ENCODE measurements at places on chromosomes 4 and X. TPM values are rescaled to one million over a fixed set of nuclear protein-coding genes. Genes with fewer than 3 reads are reported as not detected.

GRCh38 chr4:113327494-113327893 is 278.0 kb downstream of the ANK2 start:
- H3K27ac ChIP-seq: no peak overlapping the region
- no peaks in the 10 kb centered on the region for H3K4me1 ChIP-seq
- no peak overlapping the region for H3K4me3 ChIP-seq
- H3K27me3 ChIP-seq: no peaks in the 10 kb centered on the region

DNA sequence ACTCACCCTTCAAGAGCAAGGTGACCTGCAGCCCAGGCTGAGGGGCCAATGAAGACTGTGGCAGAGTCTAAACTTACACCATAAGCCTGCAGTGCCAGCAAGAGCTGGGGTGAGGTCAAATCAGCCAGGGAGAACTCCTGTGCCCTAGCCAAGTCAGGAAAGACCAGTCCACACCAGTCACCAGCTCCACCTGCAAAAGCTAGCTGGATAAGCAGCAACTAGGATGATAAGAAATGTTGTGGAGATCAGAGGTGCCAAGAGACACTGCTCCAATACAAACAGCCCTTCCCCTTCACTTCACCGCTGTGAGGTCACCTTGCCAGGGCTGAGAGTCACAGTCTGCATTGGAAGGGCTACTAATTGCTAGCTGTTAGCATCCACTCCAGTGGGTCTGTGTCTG is 31.3 kb downstream of the NIPAL1 start:
- H3K4me1 ChIP-seq: peaks cover 63% of the 10 kb centered on the region
- H3K36me3 ChIP-seq: no peaks in the 10 kb centered on the region
- H3K4me3 ChIP-seq: peak overlapping the region; percentile 85
- H3K27me3 ChIP-seq: peaks cover 8% of the 10 kb centered on the region
- H3K27ac ChIP-seq: no peak overlapping the region

- no peak overlapping the region for H3K27ac ChIP-seq
- H3K4me3 ChIP-seq: no peak overlapping the region
- H3K4me1 ChIP-seq: no peaks in the 10 kb centered on the region
- peaks cover 13% of the 10 kb centered on the region for H3K36me3 ChIP-seq
Measured at GRCh38 chr4:79964400-79965211, 108.4 kb downstream of the ANTXR2 start.

IRS4 gene
- not detected for polyA plus RNA-seq

DNA sequence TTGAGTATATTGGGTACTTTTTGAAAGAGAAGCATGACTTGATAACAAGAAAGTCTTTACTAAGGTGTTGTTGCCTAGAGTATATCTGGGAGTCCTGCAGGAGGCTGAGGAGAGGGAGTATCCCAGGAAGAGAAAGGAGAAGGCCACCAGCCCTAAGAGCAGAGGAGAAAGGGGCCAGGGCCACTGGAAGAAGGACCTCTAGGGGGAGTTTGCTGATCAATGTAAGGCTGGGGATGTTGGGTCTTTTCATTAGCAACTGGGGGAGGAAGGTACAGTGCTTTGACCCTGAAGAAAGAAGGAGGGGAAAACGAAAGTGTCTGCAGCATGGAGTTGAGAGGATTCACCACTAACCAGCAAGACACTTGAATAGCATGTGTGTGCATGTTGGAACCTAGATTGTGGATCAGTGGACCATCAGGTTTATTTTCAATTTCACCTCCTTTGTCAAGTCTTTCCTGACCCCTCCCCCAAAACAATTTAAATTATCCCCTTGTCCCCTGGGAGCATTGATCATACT is 4.5 kb downstream of the SMIM9 start:
- H3K4me3 ChIP-seq: no peak overlapping the region
- H3K36me3 ChIP-seq: no peaks in the 10 kb centered on the region
- H3K27me3 ChIP-seq: no peaks in the 10 kb centered on the region
- H3K4me1 ChIP-seq: peaks cover 27% of the 10 kb centered on the region
- no peak for DNase-seq

DNA sequence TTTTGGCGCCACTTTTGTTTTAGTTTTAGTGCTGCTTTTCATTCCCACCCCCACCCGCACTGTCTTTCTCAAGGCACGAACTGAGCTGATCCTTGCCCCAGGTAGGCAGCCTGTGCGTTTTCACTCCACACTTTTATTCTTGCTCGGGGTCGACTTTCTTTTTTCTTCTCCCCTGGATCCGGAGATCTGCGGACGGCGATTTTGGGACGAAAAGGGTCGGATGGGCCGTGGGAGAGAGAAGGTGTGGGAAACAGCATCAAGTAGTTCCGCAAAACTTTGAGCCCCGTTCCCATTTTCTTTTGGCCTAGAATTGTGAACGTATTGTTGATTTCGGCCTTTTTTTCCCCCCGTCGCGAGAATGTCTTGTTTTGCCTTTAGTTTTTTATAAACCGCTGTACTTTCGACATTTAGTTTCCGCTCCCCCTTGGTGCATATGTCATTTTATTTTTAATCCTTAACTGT is 531 bp downstream of the STAG2 start:
- H3K4me3 ChIP-seq: peak overlapping the region; percentile 98
- H3K4me1 ChIP-seq: peaks cover 36% of the 10 kb centered on the region
- peaks cover 19% of the 10 kb centered on the region for H3K36me3 ChIP-seq
- H3K27ac ChIP-seq: peak overlapping the region; percentile 98
- H3K27me3 ChIP-seq: no peaks in the 10 kb centered on the region

RADX gene
- polyA plus RNA-seq: 5.6 TPM

DNA sequence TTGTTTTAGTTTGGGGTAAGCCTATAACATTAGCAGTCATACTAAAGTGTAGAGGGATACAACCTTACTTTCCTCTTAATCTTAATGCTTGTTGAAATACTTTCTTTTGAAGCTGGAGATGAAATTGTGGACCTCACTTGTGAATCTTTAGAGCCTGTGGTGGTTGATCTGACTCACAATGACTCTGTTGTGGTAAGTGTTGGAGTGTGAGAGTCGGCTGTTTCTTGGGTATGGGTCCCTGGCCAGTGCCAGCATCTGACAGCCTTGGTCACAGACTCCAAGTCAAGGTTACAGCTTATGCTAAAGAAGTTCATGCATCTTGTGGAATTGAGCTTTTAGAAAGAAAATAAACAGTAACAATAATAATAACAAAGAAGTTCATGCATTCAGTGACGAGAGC is 31.6 kb downstream of the RNF4 start:
- peaks cover 18% of the 10 kb centered on the region for H3K4me1 ChIP-seq
- H3K36me3 ChIP-seq: no peaks in the 10 kb centered on the region
- peak overlapping the region; percentile 53 for H3K27ac ChIP-seq
- no peaks in the 10 kb centered on the region for H3K27me3 ChIP-seq
- H3K4me3 ChIP-seq: no peak overlapping the region

DNA sequence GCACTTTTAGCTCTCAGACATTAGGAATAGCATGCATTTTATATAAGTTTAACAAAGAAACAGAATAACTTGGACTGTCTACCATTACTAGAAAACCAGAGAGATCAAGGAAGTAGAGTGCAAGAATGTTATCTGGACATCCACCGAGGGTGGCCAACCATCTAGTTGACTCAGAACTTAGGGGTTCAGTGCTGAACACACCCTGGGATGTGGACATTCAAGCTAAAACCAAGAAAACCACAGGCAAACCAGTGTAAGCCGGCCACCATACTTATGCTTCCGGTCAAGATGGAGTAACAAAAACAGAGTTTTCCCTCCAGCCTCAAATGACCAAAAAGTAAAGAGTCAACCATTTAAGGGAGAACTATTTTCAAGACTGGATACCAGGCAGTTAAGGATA is 181.4 kb upstream of the MXRA5 start:
- no peaks in the 10 kb centered on the region for H3K27me3 ChIP-seq
- H3K27ac ChIP-seq: no peak overlapping the region
- no peak for DNase-seq
- H3K4me1 ChIP-seq: no peaks in the 10 kb centered on the region

XK gene
- not detected for polyA plus RNA-seq

MAP7D2 gene
- polyA plus RNA-seq: not detected

ZBTB49 gene
- 4.7 TPM for polyA plus RNA-seq

CFP gene
- 0.70 TPM for polyA plus RNA-seq

DNA sequence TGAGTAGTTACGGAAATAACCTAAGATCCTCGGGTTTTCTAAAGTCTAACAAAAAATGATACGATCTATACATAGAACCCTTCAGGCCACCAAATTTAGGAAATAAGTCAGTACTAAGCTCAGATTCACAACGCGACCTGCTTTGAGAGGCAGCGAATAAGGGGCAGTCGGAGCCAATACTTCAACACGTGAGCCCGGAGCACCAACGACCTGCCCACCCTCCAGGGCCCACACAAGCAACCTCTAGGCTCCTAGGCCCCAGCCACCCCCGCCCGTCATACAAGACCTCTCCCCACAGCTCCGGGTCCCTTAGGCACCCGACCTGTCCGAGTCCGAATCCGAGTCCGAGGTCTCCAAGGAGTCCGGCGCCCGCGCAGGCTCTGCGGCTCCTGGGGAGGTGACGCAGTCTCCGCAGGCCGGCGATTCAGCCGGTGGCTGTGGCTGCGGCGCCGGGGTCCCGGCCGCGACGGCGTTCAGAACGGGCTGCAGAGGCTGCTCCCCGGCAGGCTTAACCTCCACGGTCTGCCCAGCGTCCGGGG is 580 bp downstream of the NAF1 start:
- DNase-seq: peak; percentile 60
- peak overlapping the region; percentile 98 for H3K27ac ChIP-seq
- H3K4me1 ChIP-seq: peaks cover 30% of the 10 kb centered on the region
- H3K4me3 ChIP-seq: peak overlapping the region; percentile 98

- no peaks in the 10 kb centered on the region for H3K36me3 ChIP-seq
- no peaks in the 10 kb centered on the region for H3K4me1 ChIP-seq
- DNase-seq: no peak
- no peaks in the 10 kb centered on the region for H3K27me3 ChIP-seq
- H3K27ac ChIP-seq: no peak overlapping the region
- no peak overlapping the region for H3K4me3 ChIP-seq
Measured at GRCh38 chr4:165779950-165780670, 92.9 kb upstream of the TLL1 start.

WDFY3 gene
- not detected for polyA plus RNA-seq

- H3K27me3 ChIP-seq: no peaks in the 10 kb centered on the region
- no peak overlapping the region for H3K4me3 ChIP-seq
- H3K27ac ChIP-seq: peak overlapping the region; percentile 71
Measured at GRCh38 chr4:94307231-94307871, 35.3 kb downstream of the HPGDS start.

PHF8 gene
- polyA plus RNA-seq: 17.1 TPM

DNA sequence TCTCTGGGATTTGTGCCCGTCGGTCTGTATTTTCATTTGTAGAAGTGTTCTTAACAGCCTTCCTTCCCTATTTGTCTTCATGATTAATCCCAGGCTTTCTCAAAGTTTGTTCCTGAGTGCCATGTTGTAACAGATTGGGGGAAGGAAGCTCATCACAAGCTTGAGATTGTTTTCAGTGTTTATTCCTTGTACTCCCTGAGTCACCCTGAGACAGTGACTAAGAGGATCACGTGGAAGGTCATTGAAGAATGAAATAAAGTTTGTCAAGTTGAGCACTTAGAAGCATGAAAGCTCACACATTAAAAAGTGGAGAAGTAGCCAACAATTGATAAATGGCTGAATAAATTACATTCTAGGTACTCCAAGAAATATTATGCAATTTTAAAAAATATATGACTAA is 153.5 kb upstream of the FAM241A start:
- DNase-seq: no peak
- H3K4me3 ChIP-seq: no peak overlapping the region

GRCh38 chr4:87843936-87844335 is 11.2 kb downstream of the MEPE start:
- DNase-seq: no peak
- peaks cover 3% of the 10 kb centered on the region for H3K4me1 ChIP-seq
- H3K27me3 ChIP-seq: peaks cover 6% of the 10 kb centered on the region
- no peak overlapping the region for H3K4me3 ChIP-seq
- no peak overlapping the region for H3K27ac ChIP-seq

All from naive B cell (primary cell).